ENCODE measurements at places on chromosomes 7 and 10.

GRCh38 chr10:71816421-71816851 lies 34.6 kb downstream of the PSAP start:
- DNase-seq, result no peak

- DNase-seq, result no peak
Measured at GRCh38 chr10:129222436-129222835, 244.6 kb upstream of the MGMT start.

DNA sequence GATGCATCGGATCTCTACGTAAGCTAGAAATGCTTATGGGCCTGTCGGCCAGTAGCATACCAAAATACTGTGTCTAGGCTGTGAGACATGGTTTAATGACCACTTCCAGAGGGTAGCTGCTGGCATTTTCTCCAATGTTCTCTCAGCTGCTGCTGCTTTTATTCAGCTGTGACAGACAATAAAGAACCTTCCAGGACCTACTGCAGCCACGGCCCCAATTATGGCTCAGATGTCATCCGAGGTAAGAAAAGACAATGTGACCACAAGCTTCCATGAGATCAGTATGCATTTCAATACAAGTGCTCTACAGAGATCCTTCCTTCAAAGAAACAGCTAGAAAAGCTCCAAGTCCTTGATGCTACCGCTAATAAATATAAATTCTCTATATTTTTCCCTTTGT lies 256.2 kb downstream of the SDHAF3 start:
- no peak for DNase-seq

GRCh38 chr7:17071866-17072265 lies 190.1 kb upstream of the AGR3 start:
- DNase-seq, result no peak

GRCh38 chr10:92387289-92387940 lies 96.4 kb downstream of the MARCHF5 start:
- DNase-seq, result peak; percentile 40

DNA sequence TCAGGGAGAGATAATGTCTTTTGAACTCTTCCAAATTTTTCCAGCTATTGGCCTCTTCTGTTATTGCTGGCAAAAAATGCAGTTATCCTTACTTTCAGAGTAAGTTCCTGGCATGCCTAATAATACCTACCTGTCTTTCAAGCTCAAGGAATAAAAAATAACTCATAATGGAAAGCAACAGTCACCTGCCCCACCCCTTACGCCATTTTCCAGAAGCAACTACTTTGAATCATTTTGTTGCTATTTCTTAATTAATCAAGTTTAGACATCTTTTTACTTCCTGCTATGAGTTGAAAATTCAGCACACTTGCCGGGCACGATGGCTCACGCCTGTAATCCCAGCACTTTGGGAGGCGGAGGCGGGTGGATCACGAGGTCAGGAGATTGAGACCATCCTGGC lies 23.0 kb upstream of the CDK13 start:
- DNase-seq, result no peak

DNA sequence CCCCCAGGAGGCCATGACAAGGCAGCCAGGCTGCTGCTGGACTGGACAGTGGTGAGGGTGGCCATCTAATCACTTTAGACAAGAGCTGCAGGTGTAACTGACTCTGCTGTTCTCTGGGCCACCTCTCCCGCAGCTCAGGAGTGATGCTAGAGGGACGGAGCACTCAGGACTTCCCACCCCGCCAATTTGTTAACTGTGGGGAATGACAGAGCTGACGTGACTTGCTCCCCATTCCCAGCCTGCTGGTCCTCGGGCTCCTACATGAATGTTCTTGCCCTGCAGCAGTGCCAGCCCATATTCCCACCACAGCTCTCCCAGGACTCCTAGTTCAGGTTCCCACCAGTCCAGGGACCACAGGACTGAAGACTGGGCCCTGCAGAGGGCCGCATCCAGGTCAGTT lies 16.7 kb upstream of the NPFFR1 start:
- DNase-seq, result no peak

GRCh38 chr10:11448190-11448544 lies 163.3 kb downstream of the USP6NL start:
- no peak for DNase-seq

Measured in heart left ventricle (tissue), 16 donors.